HEK293T (cell line): ENCODE measurements at places on chromosomes 1 and 21.

- DNase-seq, result no peak
Observed at GRCh38 chr1:197675583-197676208, 99.6 kb downstream of the DENND1B start.

DNA sequence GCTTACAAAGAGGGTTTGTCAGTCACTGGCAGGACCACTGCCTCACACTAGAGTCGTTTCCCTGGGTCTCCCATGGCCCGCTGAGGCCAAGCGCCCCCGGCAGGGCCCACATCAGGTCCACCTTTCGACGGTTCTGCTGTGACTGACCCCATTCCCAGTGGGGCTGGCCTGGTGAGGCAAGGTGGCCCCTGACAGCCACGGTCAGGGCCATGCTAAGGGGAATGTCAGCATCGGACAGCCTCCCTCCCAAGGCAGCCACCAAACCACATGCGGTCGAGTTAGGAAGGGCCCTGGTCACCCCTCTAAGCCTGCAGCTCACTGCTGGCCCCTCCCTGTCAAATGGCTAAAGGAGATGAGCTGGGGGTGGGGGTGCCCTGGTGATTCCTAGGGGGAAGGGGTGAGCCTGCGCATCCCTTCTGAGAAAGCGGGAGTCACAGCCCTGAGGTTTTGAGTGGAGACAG, 2.9 kb upstream of the KIF17 start:
- DNase-seq, result no peak

- no peak for DNase-seq
Observed at GRCh38 chr1:41735631-41736260, 183.0 kb downstream of the HIVEP3 start.

DNA sequence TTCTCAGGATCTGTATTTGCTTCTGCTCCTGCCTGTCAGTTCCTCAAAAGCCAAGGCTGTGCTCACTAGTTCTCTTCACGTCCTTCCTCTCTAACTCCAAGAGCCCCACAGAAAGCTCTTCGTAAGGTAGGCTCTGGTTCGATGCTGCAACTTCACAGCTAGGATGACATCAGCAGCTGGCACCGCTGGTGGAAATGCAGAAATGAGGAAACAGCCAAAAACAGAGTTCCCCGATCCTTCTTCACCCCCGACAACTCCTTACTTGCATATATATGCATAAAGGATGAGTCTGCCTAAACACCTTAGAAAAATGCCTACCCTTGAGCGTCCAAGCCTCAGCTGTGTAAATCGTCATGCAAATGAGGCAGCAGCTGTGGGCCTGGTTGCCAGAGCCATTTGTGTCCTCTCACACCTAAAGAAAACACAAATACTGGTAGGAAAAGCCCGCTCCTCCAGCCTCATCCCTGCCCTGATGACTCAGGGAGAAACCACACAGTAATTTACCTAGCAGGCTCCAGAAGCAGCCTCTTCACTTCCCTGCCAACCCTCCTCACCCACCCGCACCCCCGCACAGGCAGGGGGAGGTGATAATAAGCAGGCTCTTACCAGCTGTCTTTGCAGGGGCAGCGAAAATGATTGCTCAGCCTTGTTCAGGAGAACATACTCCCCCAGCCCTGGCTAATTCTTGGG, 28.2 kb downstream of the BATF3 start:
- no peak for DNase-seq

DNA sequence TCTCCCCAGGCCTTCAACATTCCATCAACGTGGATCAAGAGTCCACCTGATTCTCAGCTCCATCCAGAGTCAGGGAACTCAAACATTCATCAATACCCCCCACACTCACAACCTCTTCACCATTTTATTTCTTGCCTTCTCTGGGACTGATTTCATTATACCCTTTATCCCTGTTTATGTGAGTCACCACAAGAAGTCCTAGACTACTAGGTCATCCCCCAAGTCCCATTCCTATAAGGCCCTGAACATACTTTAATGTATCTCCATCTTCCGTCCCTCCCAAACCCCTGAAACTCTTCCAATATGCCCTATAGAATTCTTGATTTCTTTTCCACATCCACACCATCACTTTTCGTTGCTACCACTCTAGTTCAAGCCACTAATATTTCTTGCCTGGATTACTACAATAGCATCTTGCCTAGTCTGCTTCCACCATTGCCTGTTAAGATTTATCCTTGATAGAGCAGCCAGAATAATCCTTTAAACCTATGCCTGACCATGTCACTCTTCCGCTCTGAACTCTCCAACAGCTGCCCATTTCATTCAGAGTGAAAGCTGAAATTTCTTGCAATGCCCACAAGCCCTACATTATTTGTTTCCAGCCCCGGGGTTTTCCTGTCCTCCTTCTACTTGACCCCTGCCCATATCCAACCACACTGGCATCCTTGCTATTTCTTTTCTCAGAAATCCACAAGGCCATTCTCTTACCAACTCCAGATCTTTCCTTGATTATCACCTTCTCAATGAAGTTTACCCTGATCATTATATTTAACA, 9.4 kb upstream of the SAMD13 start:
- DNase-seq, result no peak

DNA sequence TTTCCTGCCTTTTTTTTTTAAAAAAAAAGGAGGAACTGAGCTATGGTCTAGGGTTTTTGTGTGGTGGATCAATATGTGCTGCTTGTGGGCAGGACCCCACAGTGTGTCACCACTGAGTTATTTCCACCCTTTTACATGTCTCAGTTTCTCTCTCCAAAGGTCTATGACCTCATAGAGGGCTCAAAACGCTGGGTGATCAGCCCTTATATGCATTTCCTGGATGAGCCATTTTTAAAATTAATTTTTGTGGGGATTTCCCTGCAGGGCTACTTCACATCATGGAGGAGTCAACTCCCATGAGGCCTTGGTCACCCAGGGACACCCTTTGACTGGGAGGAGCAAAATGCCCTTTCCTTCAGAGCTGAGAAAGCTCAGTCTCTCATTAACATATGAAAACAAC, 20.7 kb upstream of the HAO2 start:
- no peak for DNase-seq

GRCh38 chr1:8875216-8875861, 3.1 kb downstream of the ENO1 start:
- DNase-seq, result no peak

- no peak for DNase-seq
Observed at GRCh38 chr1:58406301-58407071, 140.0 kb downstream of the OMA1 start.

- no peak for DNase-seq
Observed at GRCh38 chr21:45256912-45257672, 30.6 kb downstream of the POFUT2 start.

GRCh38 chr21:15682186-15682895, 47.4 kb upstream of the USP25 start:
- no peak for DNase-seq

DNA sequence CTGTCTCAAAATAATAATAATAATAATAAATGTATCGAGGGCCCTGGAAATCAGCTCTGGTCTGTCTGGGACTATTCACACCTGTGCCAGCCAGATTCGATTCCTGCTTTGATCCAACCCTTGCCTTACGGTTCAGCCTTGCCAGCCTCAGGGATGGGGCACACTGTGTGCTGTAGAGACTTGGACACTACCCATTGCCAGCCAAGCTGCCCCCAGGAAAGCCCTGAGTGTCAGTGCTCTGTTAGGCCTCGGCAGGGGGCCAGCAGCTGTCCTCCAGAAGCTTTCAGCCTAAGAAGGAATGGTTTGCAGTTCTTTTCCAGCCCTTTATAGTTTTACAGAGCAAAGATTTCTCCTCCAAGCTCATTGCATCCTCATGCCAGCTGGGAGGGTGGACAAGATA, 96.2 kb upstream of the RUNX3 start:
- DNase-seq, result no peak

DNA sequence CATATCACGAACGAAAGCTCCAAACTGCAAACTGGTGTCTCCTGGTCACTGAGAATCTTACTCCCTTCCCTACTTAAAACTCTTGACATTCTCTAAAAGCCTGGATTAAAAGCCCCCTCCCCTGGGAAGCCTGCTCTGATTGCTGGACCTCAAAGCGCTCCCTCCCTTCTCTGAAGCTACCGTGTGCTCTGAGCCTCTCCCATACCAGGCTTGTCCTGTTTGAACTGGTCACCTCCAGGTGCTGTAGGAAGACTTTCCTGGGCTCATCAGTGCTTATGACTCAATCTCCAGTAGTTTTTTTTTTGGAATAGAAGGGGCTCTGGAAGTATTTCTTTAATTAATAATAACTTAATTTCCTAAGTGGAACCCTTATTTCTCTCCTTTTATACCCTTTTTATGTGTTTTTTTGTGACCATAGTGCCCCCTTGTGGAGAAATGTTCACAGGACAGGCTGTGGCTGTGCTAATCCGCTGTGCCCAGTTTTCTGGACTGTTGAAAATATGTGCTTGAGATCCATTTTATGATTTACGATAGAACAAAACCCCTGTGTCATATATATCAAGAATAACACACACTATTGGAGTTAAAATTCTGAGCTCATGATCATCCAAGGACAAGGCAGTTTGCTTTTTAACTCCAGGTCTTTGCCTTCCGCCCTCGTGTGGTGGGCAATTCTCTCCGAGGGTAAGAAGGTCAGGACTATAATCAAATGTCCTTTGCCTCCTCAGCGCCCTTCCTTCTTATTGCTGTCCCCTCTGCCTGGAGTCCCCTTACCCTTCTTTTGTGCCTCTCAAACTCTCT, 16.9 kb downstream of the MTARC1 start:
- peak; percentile 53 for DNase-seq
